ENCODE measurements at places on chromosomes 3 and 15.
A peak's percentile ranks its signal among the peaks of the same experiment; 100 is the strongest.

DNA sequence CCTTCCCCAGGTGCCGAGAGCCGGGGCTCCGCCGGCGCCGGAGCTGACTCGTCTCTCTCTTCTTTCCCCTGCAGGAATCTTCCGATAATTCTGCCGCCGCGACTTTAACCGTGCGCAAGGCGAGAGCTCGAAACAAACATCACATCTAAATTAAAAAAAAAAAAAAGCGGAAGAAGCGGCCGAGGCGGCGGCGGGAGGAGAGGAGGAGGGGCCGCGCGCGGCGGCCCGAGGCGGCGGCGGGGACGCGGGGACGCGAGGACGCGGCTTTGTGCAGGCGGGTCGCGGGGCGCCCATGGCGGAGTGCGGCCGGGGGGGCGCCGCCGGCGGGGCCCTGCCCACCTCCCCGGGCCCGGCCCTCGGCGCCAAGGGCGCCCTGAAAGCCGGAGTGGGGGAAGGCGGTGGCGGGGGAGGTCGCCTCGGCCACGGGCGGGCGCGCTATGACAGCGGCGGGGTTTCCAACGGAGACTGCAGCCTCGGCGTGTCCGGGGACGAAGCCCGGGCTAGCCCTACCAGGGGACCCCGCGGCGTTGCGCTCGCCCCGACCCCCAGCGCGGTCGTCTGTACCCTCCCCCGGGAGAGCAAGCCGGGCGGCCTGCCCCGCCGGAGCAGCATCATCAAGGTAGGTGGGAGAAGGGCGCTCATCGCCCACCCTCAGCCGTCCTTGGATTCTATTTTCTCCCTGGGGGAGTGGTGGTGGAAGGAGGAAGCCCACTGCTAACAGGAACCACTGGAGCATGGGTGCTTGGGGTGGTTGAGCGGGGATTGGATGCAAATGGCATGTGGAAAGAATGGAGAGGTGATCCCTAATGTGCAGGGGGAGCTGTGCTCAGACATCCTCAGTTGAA, at the start of gene PLCL2:
Gene PLCL2 (plus strand): TSS at position 208 of the 845 bp plus-strand sequence. CDS start 85 bp downstream, at position 293.
- DNase-seq, result peak; percentile 65

GRCh38 chr3:40582401-40583027, 57.8 kb downstream of the ZNF621 start:
- DNase-seq, result no peak

GRCh38 chr3:39138804-39139415, 14.5 kb downstream of the CSRNP1 start:
- DNase-seq, result no peak

GRCh38 chr3:124620600-124621063, 109.6 kb upstream of the UMPS start:
- peak; percentile 29 for DNase-seq

DNA sequence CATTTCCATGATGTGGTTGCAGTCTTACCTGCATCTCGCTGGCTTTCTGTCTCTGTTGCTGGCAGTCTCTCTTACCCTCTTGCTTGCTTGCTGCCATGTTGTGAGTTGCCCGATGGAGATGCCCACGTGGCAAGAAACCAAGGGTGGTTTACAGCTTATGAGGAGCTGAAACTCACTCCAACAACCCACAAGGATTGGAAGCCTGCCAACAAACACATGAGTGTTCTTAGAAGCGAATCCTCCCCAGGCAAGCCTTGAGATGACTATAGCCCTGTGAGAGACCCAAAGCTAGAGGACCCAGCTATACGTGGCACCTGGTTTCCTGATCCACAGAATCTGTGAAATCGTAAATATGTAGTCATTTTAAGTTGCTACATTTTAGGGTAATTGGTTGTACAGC, 490.9 kb upstream of the ADAMTS9 start:
- DNase-seq, result peak; percentile 50

- peak; percentile 86 for DNase-seq
Measured at GRCh38 chr3:128584412-128585020, 66.1 kb downstream of the RPN1 start.

GRCh38 chr3:69377262-69377661, 8.6 kb downstream of the FRMD4B start:
- DNase-seq, result no peak

GRCh38 chr15:85151861-85152260, 170.2 kb downstream of the PDE8A start:
- DNase-seq, result no peak

DNA sequence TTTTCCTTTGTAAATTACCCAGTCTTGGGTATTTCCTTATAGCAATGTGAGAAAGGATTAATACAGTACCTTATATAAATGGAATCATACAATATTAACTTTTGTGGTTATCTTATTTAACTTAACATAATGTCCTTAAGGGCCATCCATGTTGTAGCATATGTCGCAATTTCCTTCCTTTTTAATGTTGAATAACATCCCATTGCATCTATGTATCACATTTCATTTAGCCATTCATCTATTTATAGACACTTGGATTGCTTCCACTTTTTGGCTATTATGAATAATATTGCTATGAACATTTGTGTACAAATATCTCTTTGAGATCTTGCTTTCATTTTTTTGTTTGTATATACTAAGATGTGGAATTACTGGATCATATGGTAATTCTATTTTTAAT, 342.2 kb downstream of the PDCD6IP start:
- no peak for DNase-seq

DNA sequence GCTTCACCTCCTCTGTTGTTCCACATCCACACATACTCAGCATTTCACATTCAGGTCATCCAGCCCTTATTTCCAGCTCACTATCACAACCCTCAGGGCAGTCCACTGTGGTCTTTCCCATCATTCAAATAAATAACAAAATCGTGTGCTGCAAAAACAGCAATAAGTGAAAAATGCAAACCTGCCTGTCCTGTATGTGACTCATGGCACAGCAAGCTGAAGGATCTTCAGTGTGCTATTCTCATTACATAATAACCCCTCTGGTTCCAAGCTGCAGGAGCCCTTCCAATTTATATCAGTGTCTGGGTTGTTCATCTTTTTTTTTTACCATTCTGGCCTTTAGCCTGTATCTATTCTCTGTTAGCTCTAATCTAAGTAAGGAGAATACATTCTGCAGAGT, 185.3 kb upstream of the UBE2E2 start:
- no peak for DNase-seq

DNA sequence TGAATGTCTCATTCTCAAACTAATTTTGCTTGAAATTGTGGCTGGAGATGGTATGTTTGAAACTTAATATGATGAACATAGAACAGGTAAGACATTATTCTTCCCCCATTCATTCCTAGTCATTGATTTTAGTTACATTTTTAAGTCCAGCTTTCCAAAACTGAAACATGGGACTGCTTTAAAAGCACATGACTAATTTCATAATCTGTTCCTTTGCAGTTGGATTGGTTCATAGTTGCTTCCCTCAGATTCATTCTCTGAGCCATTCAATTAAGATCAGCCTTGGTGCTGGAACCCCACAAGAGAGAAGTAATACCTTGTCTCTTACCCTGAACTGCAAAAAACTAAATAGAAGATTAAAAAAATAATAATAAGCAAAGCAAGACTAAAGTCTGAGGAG, 87.5 kb upstream of the TGFBR2 start:
- no peak for DNase-seq

DNA sequence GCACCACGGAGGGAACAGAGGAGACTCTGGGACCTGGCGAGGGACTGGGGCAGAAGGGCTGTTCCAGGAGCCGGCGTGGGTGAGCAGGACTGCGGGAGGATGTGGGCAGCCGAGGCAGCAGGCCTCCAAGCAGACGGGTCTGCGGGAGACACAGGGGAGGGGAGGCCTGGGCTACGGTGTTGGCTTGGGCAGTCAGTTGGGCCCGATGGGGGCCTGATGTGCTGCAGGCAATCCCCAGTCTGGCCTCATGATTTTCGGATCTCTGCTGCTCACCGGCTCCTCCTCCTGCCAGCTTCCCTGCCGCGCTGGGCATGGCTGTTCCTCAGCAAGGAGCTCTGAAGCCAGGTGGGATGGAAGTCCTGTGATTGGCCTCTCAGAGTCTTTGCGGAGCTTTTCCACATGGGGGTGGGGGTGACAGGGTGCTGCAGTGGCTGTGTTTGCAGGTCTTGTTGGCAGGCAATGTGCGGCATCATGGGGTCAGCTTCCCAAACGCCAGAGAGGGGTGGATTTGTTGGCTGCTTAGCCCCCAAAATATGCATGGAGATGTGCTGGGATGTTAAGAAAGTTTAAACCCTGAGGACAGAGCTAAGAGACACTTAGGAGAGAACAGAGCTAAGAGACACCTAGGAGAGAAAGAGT, 19.3 kb downstream of the MINAR1 start:
- no peak for DNase-seq

DNA sequence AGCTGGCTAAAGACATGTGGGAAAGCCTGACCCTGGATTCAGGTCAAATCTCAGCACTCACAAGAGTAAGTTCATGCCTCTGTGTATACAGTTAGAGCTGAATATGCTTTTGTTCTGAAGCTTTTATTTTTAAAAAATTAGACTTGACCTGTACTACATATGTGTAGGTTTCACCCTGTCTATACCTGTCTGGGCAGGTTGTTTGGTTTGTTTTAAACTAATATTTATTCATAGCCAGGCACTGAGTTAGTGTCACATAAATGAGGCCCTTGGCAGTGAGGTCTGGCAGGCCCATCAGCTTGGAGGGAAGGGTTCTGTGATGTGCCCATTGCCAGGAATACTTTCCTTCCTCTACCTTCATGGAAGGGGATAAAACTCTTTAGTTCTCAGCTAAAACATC, 1.9 kb downstream of the DNAJA4 start:
- DNase-seq, result no peak

DNA sequence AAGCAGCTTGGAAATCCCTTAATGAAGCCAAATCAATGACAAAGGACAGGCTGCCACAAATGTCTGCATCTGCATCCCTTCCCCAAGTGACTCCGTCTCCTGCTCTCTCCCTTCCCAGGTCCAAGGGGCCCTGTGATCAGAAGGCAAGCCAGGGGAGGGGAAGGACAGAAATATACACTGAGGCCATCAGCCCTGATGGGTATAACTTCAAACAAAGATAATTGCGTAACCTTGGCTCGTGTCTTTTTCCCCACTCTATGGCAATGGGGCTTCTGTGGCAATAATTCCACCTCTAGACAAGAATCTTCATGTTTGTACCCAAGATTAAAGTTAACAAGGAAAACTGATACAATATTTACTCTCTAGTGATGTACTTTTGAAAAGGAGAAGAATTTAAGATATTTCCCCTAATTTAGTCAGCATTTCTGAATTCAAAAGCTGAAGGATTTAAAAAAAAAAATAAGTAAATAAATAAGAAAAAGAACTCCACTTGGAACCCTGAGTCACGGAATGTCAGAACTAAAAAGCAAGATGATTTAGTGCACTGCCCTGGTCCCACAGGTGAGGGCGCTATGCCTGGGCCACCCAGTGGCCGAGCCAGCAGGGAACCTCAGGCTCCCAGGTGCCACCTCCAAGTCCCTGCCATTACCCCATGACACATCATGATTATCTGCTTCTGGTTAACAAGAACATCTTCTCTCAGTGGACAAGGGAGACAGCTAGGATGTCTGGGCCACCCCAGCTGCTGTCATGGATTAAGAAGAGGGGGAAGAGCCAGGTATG, 154.5 kb downstream of the STT3B start:
- no peak for DNase-seq

DNA sequence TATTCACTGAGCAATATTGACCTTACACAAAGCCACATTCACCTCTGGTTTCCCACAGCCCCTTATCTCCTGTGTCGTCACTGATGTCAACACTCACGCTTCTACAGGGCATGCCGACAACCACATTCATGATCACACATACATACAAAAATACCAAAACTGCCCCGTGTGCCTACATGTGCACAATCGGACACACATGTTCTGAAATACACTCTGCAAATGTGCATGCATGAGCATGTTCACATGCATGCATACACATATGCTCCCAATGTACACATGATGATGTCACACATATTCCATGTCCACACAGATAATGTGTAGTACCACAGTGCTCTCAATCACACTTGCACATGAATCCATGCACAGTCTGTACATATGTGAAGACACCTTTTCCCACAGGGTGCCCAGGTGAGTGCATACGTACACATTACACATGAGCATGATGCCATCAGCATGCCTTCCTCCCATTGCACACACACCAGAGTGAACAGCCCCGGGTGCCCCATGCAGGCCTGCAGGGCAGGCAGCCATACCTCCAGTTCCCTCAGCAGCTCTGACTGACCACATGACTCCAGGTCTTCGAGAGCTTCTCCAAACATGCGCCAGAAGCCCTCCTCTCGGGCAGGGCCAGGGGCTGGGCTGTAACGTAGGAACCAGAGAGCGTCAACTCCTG, 37.0 kb downstream of the GRIP2 start:
- DNase-seq, result no peak

GRCh38 chr3:120368172-120368571, 19.0 kb upstream of the LRRC58 start:
- no peak for DNase-seq

DNA sequence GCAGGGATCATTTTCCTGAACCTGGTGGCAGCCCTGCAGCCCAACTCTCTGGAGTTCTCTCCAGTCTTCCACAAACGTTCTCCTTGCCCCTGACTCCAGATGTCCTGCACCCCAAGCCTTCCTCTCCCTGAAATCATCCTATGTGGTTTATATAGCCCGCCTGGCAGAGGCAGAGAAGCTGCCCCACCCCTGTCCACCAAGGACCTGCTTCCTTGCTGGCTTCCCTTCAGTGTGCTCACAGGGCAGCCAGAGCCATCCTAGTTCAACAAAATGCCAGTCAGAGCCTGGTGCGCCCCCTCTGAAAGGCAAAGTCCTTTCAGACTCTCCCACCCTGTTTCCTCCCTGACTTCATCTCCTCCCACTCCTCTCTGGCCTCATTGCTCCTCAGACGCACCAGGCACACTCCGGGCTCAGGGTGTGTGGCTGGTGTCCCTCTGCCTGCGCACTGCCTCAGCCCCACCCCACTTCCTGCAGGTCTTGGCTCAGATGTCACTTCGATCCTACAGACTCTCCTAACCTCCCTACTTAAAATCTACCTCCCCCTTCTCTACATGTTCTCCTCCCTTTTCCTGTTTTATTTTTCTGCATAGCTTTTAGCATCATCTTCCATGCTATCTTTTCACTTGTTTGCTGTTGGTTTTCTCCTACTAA, 5.9 kb downstream of the KBTBD13 start:
- no peak for DNase-seq

- DNase-seq, result no peak
Measured at GRCh38 chr3:29705906-29706844, 425.3 kb downstream of the RBMS3 start.
